ENCODE measurements at places on chromosomes 3 and 15.

GRCh38 chr3:140160553-140160952 is 225.6 kb downstream of the CLSTN2 start:
- DNase-seq: no peak

DNA sequence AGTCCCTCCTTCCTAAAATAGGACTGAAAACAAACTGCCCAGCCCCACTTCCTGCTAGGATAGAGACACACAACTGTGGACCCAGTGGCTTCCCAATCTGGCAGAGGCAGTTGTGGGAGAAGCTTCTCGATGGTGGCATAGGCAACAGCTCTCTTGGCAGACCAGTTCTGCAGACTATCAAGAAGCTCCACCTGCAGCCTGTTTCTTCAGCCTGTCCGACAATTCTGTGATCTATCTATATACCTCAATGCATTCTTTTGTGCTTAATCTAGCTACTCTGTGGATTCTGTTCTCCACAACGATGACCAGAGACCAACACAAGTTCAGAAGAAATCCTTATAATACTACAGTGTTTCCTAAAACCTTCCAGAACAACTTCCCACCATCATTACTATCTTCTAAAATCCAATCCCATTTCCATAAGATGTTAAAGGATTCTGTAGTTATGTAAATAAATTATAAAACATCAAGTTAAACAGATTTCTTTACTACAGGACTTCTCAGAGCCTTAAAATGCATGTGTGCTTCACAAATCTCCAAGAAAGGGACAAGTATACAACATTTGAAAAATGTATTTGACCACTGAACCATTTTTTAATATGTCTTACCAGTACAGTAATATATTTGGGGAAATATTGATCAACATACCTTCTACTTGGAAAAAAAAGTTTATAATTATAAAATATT is 57.7 kb downstream of the IGF2BP2 start:
- no peak for DNase-seq

GRCh38 chr15:60752973-60753720 is 274.2 kb upstream of the ICE2 start:
- DNase-seq: no peak

DNA sequence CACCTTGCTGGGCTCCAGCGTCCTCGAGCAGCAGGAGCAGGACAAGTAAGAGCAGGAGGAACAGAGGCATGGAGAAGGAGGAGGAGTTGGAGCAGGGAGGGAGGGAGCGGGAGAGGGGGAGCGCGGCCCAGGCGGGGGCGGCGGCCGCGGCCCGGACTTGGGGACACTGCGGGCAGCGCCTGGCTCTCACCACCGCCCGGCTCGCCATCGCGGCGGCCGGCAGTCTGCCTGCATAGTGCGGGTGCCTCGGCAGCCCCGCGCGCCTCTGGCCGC is 440 bp downstream of the DCBLD2 start:
- DNase-seq: no peak

DNA sequence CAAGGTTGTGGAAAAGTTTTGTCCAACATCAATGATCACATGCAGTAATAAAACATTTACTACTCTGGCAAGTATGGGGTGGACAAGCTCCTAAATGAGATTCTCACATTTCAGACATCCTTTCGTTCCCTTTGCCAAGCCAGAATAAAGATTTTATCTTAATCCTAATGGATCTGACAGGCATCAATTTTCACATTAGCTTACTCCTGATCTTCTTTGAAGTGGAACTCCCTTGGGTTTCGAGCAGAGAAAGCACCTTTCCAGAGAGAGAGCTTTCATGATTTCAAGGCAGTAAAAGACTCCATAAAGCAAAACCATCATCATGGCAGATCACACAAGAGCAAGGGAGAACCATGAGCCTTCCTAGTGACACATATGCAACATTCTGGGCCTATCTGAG is 27.3 kb upstream of the EID1 start:
- DNase-seq: no peak

GRCh38 chr15:99932676-99933402 is 199.6 kb upstream of the LYSMD4 start:
- DNase-seq: no peak

DNA sequence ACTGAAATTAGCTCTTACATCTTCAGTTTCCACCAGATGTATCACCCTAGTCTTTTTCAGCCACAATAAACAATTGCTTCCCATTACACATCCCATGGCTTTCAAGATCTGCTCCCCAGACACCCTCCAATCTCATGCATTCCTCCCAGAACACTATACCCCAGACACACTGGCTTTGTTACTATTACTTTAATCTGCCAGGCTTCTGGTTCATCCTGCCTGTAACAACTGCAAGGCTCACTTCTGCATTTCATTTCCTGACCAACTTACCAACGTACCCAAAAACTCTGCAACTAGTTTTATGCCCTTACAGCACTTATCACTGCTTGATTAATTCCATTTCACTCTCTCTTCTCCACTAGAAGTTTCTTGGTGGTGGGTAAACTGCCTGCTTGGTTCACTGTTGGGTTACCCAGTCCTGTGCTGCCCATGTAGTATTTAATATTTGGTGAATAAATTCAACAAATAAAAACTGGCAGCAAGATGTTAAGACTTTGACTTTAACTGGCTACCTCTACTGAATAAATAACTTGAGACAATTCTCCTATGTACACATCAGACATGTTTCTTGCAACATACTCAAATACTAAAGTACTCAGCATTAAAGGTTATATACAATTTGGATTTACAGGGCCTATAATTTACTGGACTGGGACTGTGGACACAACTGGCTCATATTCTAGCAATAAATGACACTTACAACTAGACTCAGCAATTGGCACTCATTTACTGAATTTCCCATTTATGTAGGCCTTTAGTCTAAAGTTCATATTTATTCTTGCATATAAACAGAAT is 2.7 kb downstream of the RPL22L1 start:
- DNase-seq: no peak

DNA sequence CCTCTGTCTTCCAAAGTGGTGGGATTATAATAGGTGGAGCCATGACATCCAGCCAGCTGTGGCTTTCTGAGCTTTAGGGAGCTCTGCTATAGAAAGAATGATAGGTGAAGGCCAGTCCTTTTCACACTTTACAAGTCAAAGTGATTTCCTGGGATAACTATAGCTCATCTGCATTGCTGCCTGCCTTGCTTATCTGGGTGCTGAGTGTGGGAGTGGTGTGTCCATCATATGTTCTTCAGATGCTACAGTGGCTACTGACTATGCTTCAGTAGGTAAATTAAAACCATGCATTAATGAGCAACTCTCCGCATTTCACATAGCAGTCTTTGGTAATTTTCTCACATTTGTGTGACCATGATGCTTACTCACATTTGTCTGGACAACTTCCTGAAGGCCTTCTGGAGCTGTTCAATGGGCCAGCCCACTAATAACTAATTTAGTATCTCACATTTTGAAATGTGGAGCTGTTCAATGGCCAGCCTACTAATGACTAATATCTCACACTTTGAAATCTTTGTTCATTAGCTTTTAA is 23.4 kb downstream of the RHOA start:
- no peak for DNase-seq

- DNase-seq: no peak
These were observed 643.0 kb downstream of the NAALADL2 start for GRCh38 chr3:175502155-175502554.

DNA sequence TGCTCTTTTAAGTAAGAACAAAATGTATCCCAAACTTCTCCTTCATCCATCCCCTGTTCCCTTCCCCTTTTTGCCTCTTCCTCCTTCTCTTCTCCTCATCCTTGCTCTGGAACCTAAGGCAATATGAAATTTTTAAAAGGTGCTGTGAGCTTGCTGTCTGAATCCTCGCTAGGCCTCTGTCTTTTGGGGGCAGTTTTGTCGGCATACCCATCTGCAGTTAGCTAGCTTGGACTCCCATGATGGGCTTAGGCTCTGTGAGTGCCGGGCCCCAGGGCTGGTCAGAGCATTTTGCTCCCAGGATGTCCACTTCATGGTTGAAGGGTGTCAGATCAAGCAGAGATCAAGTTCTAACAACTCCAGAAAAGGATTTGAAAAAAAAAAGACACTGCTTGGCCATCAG is 18.6 kb downstream of the ZIC1 start:
- DNase-seq: no peak

- no peak for DNase-seq
These were observed 6.6 kb downstream of the GRIP2 start for GRCh38 chr3:14533457-14533958.

- no peak for DNase-seq
These were observed 232.7 kb downstream of the MECOM start for GRCh38 chr3:169430707-169431404.

DNA sequence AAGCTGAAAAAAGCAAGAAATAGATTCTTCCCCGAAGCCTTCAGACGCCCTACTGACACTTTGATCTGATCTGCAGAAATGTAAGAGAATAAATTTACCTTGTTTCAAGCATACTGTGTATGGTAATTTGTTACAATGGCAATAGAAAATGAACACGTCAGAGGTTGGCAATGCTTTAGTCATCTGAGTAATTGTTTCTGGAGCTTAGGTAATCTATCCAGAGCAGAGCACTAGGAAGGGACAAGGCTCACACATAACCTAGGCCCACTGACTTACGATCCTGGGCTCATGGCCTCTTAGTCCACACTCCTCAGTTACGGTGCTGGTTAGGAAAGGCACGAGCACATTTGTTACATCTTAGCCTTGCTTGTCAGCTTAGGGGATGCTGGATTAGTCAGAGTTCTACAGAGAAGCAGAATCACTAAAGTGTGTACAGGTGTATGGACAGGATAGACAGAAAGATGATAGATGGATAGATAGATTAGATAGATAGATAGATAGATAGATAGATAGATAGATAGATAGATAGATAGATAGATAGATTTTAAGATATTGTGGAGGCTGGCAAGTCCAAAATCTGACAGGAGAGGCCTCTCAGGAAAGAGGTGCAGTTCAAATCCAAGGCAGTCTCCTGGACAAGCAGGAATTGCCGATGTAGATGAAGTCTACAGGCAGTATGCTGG is 46.8 kb upstream of the TBC1D23 start:
- DNase-seq: no peak

DNA sequence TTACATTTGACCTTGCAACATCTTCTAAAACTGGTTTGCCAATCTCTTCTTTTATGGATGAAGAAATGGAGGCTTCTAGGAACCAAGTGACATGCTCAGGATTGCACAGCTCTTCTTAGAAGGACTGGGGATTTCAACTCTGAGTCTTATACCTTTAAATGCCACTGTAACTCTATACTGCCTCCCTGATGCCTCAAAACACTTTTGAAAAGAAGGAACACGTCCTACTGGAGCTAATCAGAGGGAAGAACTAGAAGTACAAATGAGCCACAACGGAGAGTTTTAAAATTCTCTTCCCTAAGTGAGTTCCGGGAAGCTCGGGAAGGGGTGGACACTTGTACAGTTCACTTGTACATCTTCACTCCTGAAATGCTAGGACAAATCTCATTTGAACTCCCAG is 949 bp upstream of the MITF start:
- no peak for DNase-seq

GRCh38 chr3:71525391-71525790 is 58.1 kb downstream of the FOXP1 start:
- no peak for DNase-seq

- DNase-seq: no peak
These were observed 195.6 kb downstream of the ZBBX start for GRCh38 chr3:167184511-167184910.

DNA sequence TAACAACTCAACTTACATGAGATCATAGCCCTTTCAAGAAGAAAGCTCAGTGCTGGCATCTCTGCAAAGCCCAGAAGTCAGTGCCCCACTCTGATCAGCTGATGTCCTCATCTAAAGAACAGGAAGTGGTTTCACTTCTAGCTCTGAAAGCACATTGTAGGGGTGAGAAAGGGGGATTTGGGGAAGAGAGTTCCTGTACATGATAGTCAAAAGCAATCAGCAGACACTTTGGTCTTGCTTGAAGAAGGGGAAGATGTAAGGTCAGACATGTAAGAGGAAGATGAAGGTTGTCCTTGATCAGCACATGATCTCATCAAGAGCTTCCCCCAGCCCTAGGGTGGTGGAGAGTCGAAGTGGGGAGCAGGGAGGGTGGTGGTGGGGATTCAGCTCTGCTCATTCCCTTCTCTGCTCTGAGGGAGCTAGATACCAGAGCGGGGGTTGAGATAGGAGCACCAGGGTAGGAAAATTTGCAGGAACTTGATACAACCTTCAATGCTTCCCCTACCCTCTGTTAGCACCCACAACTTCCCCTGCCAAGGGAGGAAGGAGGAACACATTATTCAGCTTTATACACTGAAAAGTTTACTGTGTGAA is 76.4 kb upstream of the ETV5 start:
- no peak for DNase-seq

GRCh38 chr3:36393563-36393962 is 13.3 kb downstream of the STAC start:
- no peak for DNase-seq

- DNase-seq: no peak
These were observed 9.8 kb downstream of the DPH3 start for GRCh38 chr3:16254916-16255315.

DNA sequence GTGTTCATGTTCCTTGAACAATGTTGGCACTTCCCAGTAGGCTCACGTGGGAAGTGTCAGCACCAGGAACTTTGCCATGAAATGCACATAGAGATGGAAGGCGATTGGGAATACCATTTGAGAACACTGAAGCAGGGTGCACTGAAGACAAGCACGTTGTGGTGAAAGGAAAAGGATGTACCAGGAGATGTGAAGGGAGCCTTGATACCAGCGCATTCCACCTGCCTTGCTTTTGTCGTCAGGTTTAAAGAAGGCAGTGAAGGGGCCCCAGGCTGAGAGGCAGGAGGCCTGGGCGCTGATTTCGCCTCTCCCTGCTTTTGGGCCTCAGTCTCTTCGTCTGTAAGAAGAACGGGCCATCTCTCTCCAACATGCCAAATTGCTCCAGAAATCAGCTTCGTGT is 194.5 kb upstream of the HES1 start:
- DNase-seq: no peak

- DNase-seq: no peak
These were observed 534.9 kb upstream of the ARRDC4 start for GRCh38 chr15:97425596-97425995.

GRCh38 chr15:28919201-28919635 is 33.4 kb downstream of the APBA2 start:
- no peak for DNase-seq

- no peak for DNase-seq
These were observed 8.5 kb downstream of the KLHL18 start for GRCh38 chr3:47291158-47291753.

DNA sequence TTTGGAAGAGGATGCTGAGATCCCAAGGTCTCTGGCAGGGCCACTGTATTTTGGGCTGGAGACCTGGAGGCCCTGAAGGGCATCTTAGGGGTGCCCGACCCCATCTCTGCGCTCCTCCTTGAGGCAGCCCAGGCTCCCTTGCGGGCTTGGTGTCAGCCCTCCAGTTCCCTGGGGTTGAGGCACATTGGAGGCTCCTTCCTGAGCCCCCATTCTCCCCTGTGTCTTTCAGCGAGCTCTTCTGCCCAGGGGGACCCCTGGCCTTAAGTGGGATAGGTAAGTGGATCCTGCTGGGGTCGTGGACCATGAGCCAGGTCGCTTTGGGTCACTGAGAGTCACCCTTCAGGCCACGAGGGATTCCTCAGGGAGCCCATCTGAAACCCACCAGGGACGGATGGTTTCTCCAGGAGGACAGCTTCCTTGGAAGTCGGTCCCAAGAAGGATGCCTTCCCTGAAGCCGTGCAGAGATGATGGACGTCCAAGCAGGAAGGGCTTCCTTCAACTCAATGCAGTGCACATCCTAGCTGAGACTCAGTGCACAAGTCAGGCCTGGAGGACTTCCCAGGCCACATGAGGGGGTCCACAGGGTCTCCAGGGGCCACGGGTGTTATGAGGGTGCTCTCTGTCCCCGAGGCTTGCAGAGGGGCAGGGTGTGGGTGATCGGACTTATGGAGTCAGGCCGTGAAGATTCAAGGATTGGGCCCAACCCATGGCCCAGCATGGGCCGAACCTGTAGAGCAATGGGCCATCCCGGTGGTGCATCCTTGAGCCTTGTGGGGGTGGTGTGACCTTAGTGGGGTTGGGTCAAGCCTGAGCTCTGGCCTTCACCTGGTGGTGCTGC is 224.3 kb downstream of the SNRPN start:
- DNase-seq: no peak

All from stimulated activated CD8-positive, alpha-beta memory T cell treated with anti-CD3 and anti-CD28 coated beads, Interleukin-4, amount 100 ng/mL, for 1 hour (primary cell).